ENCODE measurements at places on chromosomes 3 and 15.

DNA sequence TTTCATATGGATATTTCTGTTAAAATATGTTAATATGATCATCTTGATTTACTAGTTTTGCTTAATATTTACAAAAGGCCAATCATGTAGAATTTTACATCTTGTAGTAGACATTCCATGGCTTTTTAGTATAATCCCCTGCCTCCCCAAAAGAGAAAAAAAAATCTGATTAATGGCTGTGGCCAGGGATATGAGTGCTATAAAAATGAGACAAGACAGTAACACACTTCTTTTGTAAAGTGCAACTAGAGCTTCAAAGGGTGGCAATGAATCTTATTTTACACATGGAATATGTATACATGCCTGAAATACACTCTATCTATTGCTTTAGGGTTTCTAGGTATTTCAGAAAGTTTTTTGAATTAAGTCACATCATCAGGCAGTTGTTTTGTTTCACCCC is 112.2 kb upstream of the NANOGP8 start:
- no peak for DNase-seq

GRCh38 chr3:31444220-31445142 is 88.2 kb upstream of the STT3B start:
- DNase-seq, result no peak

- DNase-seq, result no peak
These were observed 69.9 kb downstream of the PDCD6IP start for GRCh38 chr3:33868309-33868708.

- DNase-seq, result no peak
These were observed 34.5 kb downstream of the TGFBR2 start for GRCh38 chr3:30640851-30641250.

GRCh38 chr3:9225268-9225667 is 24.2 kb downstream of the SRGAP3 start:
- no peak for DNase-seq

All from stimulated activated CD4-positive, alpha-beta T cell treated with anti-CD3 and anti-CD28 coated beads, Interleukin-1b, Interleukin-23, amount 100 ng/mL, for 24 hours (primary cell).